ENCODE measurements at places on chromosomes 6 and 20.

GRCh38 chr20:36070451-36070850, 84.1 kb upstream of the EPB41L1 start:
- no peak for DNase-seq

DNA sequence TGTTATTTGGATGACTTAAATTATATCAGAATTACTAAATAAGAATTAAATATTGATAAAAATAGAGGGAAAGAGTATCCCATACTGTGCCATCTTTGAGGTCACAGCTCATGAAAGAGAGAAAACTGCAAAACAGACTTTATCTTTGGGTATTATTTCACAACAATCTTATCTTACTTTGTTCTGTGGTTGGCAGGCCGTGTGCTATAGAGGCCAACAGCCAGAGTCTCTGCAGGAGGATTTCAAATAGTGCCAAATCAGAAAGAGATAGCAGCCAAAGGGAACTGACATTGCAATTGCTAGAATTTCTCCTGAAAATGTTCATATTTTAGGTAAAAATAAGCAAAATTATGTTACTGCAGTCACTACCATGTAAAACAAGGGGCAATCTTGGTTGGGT, 354.2 kb downstream of the GRIK2 start:
- no peak for DNase-seq

DNA sequence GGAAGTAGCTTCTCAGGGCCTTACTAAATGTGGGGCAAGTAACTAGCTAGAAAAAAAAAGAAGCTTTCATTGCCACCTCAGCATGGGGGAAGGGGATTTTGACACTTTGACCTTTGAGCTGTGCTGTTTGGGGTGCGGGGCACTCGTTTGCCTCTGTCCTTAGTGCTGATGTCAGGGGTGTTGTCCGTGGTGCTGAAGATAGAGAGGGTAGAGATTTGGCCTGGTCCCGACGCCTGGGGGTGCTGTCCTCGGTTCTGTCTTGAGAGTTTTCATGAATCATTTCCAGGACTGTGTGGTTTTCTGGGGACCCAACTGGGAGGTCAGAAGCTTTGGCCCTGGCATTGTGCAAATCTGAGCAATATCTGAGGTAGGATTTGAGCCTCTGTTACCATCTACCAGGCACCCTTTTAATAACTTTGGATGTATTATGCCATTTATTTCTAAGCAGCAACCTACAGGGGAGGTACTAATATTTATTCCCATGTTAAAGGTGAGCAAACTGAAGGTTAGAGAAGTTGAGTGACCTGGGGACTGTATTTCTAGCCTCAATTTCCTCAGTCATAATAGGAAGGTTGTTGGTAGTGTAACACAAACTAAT, 78.0 kb downstream of the DLGAP4 start:
- no peak for DNase-seq

DNA sequence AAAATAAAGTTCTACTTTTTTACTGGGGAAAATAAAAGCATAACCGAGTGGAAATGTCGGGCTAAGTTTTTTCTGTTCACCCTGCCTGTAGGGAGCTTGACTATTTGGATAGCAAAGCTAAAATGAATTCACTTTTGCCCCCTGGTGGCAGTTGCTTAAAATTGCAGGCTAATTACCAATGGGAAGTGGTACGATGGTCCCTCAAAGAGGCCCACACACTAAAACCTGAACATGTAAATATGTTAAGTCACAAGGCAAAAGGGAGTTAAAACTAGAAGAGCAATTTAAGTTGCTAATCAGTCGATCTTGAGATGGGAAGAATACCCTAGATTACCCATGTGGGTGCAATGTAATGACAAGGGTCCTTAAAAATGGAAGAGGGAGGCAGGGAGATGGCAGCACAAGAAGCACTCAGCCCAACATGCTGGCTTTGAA, 916 bp upstream of the SUN5 start:
- DNase-seq: no peak

DNA sequence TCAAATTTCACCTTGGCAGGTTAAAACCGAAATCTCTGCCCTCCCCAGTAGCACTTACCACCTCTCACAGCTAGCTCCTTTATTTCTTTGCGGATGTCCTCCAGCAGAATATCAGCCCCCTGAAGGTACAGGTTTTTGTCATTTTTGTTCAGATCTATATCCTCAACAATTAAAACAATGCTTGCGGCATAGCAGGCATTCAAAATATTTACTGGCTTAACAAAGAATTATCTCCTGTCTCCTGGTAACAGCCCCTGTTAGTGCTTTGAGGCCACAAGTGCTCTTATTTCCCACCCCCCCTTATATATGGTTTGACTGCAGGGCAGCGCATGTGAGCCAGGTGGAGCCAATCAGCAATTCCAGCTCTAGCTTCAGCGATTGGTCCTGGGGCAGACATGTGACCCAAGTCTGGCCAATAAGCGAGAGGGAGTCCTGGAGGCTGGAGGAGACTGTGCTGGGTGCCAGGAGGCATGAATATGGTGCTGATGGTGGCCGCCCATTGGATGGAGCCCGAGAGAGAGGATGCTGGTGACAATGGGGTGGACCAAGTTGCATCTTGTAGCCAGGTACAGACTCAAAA, 21.0 kb downstream of the SULF2 start:
- no peak for DNase-seq

GRCh38 chr6:52157301-52157941, 28.8 kb upstream of the IL17A start:
- DNase-seq: no peak

- DNase-seq: no peak
These were observed 126.5 kb downstream of the ZFAND3 start for GRCh38 chr6:37946057-37946456.

DNA sequence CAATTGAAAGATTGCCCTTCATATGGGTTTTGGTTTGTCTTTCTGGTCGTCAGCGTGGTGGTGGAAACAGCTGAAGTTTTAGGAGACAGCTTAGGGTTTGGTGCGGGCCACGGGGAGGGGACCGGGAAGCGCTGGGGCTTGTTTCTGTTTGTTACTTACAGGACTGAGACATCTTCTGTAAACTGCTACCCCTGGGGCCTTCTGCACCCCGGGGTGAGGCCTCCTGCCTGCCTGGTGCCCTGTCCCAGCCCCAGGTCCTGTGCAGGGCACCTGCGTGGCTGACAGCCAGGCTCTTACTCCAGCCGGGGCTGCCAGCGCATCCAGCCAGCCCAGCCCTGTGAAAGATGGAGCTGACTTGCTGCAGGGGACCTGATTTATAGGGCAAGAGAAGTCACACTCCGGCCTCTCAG, 22.8 kb downstream of the NPEPL1 start:
- DNase-seq: no peak

- no peak for DNase-seq
These were observed 743.7 kb downstream of the TBC1D32 start for GRCh38 chr6:120590611-120591010.

- DNase-seq: no peak
These were observed 83.4 kb downstream of the PRKN start for GRCh38 chr6:162644153-162644552.

DNA sequence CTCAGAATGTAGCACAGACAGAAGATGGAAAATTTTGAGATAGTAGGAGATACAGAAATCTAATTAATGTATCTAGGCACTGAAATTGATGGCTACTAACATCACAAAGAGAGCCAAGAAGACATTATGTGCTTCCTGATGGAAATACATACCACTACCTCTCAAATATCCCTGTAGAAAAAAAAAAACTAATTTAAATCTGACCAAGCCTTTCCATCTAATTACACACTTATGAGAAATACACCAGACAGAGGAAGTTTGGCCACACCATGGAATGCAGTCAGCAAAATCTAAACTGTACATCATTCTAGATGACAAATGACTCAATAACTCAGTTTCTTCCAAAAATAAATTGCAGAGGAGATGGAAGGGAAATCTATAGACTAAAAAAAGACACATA, 18.9 kb downstream of the VPS52 start:
- DNase-seq: no peak

GRCh38 chr6:151247490-151247889, 7.7 kb downstream of the AKAP12 start:
- no peak for DNase-seq

DNA sequence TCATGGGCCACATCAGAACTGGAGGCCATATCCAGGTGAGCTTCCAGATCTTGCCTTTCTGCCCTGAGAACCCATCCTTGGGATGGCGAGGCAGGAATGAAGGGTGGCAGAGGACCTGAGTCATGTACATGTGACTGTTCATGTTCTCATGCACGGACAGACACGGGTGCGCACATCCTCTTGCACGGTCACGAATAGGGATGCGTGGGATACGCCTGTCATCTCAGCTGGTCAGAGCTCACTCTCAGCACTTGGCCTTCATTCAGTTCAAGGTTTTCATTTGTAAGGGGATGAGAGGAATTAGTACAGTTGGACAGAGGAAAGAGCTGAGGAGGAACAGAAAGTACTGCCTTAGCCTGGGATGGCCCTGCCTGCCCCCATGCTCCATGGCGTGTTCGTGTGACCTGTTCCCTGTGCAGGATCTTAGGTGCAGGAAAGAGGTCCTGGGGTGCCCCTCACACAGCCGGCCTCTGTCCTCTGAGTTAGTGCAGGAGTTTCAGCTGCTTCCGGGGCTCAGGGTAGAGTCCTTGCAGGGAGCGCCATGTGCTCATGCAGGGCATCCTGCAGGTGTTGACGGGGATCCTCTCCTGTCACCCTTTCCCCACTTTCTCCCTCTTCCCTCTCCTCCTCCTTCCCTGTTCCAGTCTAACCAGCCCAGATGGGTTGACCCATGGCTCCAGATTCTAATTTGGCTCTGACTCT, 173.4 kb downstream of the DTNBP1 start:
- DNase-seq: no peak

GRCh38 chr6:89680551-89680950, 42.0 kb upstream of the LYRM2 start:
- no peak for DNase-seq

GRCh38 chr6:37528541-37528940, 28.8 kb upstream of the CCDC167 start:
- no peak for DNase-seq

DNA sequence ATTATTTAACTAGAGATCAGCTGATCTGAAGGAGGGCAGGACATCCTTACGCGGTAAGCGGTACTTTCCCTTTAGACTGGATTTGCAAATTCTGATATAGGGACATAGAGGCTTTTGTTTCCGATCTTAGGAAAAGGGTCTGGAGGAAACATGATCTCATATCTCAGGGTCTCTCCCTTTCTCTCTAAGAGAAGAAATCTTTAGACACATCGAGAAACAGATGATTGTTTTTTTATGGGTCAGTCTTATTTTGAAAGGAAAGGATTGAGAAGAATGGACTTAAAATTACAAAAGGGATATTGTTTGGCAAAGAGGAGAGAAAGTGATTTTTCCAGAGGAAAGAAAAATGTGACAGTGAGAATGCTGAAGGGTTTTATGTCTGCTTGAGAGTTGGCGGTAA, 83.9 kb upstream of the OGFRL1 start:
- no peak for DNase-seq

GRCh38 chr6:41256383-41256782, 28.2 kb downstream of the TREML4 start:
- DNase-seq: no peak

DNA sequence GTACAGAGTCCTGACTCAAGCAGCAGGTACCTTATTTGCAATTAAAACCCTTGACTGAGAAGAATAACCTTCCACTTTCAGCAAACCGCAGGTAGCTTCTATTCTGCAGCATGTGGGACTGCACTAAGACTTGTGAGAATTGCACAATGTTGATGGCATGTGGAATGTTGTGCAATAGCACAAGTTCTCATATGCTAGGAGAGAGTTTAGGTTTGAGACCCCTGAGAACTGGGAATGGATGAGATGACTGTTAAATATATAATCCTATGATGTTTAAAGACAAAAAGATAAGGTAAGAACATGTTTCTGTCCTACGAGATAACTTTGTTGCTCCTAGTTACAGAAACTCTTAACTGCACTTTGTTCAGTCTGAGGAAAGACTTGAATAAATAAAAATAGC, 194.6 kb downstream of the OTOR start:
- no peak for DNase-seq

- no peak for DNase-seq
These were observed 182.0 kb downstream of the PHF3 start for GRCh38 chr6:63817492-63818050.

GRCh38 chr6:135798751-135799515, 52.6 kb upstream of the PDE7B start:
- no peak for DNase-seq

DNA sequence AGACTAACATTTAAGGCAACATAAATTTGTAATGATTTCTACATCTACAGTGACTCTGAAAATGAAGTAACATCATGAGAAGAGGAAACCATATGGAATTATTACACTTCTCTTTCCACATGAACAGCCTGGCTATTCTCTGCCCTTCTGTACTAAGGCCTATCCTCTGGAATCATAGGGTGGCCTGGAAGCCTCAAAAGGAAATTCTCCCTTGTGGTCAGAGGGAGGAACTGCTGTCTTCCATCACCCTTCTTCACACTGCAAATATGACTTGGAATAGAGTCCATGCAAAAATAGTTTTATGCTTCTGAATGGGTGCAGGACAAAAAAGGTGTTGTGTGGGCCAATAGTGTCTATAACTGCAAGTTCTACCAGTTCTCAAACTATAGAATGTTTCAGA, 44.6 kb upstream of the SH3BGRL2 start:
- no peak for DNase-seq

DNA sequence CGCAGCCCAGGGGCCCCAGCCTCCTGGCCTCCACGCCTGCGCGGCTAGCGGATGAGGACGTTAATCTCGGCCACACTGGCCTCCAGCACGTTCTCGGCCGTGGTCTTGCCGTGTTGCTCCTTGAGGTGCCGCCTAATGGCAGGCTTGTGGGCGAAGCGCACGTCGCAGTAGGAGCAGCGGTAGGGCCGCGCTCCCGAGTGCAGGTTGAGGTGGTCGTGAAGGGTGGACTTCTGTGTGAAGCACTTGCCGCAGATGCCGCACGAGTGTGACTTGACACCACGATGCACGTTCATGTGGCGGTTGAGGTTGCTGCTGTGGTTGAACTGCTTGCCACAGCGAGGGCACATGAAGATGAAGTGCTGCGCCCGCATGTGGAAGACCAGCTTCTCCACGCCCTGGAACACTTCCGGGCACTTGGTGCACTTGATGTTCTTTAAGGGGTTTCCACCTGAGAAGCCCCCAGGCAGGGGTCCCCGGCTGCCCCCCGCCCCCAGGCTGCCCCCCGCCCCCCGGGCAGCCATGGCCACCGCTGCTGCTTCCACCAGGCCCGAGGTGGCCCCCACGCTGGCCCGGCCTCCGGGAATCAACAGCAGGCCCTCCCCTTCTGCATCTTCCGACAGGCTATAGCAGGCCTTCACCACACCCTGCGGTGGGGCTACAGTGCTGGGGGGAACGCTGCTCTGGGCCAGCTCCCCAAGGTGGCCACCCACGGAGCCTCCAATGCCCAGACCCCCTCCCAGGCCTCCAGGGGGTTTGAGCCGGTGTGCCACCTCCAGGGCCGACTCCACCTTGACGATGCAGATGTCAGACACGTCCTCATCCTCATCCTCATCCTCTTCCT, 1.8 kb downstream of the ZBTB12 start:
- DNase-seq: no peak

GRCh38 chr6:12635813-12636212, 80.8 kb upstream of the PHACTR1 start:
- DNase-seq: no peak

DNA sequence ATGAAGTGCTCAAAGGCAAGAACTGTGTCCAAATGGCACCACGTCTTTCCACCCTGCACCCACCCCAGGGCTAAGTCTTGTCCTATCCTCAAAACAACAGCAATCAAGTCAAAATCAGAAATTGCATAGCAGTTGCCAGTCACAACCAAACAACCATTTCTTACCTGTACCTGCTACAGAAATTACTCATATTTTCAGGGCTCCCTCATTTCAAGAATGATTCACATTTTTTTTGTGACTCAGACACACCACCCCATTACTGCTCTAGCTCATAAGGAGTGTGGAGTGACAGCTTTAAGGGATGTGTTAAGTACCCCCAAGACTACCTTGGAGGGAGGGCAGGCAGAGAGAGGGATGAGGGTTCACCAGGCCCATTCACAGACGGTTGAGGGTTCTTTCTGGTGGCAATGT, 111.7 kb downstream of the TRERF1 start:
- no peak for DNase-seq

All from fibroblast of the conjunctiva (primary cell).